Activated CD4-positive, CD25-positive, alpha-beta regulatory T cell (primary cell): ENCODE measurements at places on chromosomes 7 and 10.

- no peak for DNase-seq
Measured at GRCh38 chr7:20513341-20513740, 102.1 kb upstream of the ABCB5 start.

- DNase-seq = no peak
Measured at GRCh38 chr7:44059219-44060090, 5.9 kb downstream of the PGAM2 start.

- DNase-seq = no peak
Measured at GRCh38 chr7:87100326-87100725, 40.9 kb upstream of the ELAPOR2 start.

- no peak for DNase-seq
Measured at GRCh38 chr10:124627866-124628675, 116.1 kb downstream of the FAM53B start.

DNA sequence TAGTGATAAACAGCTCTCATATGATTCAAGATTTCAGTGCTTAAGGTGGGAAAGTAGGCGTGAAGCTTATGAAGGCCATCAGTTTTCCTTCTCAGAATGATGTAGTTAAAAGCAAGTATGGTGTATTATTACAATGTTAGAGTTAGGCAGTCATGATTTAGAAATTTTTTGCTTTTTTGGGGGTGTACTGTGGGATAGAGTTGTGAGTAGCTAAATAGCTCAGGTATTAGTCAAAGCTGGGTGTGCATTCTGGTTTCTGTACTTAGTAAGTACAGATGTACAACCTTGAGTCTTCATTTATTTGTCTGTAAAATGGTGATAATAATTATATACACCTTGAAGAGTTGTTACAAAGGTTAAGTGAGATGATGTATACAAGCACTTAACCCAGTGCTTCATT, 52.2 kb downstream of the R3HCC1L start:
- DNase-seq = no peak

- DNase-seq = no peak
Measured at GRCh38 chr10:35378541-35379210, 42.4 kb downstream of the CCNY start.

DNA sequence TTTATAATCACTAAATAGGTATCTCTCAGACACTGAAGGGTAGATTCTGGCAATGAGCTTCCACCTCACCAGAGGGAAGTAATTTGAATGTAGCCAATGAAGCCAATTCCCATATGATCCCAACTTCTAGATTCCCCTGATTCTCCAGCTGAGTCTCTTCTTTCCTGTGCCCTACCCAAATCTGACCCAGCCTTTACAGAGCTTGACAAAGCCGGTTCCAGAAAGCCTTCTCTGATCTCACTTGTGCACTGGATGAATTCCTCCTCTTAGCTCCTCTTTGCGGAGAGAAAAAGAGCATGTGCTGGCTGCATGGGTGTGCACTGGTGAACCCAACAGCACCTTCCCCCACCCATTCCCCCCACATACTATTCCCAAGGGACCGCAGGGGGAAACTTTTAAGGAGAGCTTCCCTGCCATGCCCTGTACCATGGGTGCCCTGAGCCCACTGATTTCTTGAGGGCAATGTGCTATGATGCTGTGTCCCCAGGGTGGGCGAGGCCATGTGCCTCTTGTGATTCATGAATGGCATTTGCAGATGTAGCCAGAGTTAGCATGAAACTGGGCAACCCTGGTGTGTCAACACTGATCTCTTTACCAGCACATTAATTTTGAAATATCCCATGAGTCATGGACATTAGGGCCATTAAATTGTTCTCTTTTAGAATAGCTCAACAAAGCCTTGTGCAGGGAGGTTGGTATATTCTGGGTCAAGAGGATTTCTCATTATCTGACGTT, 50.4 kb upstream of the PLEKHA1 start:
- no peak for DNase-seq

- DNase-seq = no peak
Measured at GRCh38 chr7:48161407-48162125, 9.7 kb upstream of the ABCA13 start.

DNA sequence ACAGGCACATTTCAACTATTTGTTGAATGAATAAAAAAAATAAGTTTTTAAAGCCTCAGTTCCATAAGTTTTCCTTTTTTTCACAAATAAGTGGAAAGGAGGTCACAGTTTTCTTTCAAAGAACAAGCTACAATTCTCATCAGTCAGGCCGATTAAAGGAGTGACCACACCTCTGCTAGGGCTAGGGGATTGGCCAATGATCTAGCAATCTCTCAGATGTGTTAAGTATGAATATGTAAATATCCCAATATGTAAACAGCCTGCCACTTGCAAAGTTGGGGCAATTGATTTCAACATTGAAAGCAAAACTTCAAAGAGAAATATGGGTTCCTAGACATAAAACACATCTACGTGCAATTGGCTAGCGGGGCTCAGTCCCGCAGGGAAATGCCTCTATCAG, 614.9 kb downstream of the KCNMA1 start:
- DNase-seq = no peak

DNA sequence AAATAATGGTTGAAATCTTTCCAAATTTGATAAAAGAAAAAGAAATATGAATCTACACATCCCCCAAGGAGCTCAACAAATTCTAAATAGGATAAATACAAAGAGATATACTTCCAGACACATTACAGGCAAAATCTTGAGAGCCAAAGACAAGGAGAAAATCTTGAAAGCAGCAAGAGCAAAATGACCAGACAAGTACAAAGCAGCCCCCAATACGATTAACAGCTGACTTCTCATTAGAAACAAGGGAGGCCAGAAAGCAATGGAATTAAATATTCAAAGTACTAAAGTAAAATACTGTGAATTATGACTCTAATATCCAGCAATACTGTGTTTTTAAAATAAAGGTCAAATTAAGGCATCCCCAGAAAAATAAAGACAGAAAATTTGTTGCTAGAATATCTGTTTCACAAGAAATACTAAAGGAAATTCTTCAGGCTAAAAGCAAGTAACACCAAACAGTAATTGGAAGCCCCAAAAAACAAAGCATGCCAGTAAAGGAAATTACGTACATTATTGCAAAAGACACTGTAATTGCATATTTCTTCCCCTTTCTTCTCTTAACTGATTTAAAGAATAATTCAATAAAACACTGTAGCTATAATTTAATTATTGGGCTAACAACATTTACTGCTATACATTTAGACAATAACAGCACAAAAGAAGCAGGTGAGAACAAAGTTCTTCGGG, 36.4 kb downstream of the ZNF438 start:
- DNase-seq = no peak

DNA sequence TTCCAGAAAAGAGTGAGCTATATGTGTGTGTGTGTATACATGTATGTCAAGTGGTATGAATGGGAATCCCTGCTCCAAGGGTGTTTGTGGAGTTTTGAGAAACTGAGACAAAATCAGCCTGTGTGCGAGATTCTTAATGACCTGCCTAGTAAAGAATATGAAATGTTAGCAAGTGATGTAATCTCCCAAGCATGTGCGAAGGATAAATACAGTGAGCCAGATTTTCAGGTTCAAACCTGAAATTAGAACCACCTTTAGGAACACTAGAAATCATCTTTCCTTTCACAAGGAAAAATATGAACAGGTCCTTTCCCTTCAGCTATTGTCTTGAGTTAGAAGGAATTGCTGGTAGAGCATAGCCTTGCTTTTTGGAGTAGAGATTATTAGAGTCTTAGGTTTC, 457.6 kb downstream of the LRMDA start:
- no peak for DNase-seq

DNA sequence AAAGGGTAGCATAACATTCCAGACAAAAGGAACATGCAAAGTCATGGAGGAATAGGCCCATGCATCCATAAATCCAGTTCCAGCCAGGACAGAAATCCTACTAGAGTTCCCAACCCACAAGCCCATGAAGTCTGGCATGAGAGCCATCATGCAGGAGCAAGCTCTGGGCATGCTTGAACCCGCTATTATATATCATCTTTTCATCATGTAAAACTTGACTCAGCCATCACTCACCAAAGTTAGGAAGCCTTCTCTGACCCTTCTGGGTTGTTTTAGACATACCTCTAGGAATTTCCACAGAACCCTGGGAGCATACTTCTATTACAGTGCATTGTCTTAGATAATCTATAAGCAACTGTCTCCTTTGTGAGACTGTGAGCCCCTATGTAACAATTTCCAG, 293.0 kb upstream of the NPSR1 start:
- no peak for DNase-seq

DNA sequence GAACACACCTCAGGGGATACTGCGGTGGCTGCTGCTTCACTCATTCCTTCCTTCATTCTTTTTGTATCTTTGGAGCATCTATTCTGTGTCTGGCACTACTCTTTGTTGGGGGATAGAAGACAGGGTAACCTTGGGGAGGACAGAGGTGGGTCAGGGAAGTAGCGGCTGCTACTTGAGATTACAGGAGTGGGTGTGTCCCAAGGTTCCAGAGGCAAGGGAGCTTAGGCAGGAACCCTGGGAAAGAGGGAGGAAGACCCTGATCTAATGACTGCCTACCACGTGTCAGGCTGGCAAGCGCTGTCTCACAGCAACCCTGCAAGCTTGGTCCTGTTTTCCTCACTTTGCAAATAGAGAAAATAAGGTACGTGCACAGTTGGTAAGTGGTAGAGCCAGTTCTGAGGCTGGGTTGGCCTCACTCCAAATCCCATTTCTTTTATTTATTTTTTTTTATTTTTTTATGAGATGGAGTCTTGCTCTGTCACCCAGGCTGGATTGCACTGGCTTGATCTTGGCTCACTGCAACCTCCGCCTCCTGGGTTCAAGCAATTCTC, 985.9 kb upstream of the ZNF722 start:
- DNase-seq = no peak

DNA sequence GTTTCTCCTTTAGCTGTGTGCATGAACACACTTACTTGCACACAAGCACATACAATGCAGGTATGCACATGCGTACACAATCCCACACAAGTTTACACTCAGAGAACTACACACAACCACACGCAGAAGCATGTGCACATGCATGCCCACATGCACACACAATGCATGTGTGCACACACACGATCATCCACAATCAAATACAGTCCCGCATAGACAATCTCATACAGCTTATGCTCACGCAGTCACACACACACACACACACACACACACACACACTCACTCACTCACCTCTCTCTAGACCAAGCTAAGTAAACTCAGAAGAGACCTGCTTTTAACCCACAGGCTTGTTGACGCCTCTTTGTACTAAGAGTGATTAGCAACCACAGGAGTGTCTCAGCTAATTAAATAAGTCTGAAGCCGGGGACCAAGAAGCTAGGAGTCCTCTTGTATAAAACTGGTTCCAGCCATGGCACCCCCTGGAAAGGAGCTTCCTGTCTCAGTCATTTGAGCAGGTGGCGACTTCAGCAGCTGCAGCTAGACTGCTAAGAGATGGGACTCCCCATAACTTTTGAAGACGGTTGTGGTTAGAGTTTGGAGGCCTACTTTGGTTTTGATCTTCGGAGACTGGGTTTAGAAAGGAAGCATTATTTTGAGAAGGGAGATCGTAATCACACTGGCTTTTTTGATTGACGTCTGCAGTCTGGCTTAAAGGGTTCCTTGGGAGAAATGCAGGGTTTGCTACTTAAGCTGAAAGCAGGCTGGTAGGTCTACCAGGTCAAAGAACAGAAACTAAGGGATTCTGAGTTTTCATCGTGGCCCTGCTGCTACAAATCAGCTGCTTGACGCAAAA, 82.3 kb upstream of the ADRB1 start:
- peak; percentile 31 for DNase-seq

DNA sequence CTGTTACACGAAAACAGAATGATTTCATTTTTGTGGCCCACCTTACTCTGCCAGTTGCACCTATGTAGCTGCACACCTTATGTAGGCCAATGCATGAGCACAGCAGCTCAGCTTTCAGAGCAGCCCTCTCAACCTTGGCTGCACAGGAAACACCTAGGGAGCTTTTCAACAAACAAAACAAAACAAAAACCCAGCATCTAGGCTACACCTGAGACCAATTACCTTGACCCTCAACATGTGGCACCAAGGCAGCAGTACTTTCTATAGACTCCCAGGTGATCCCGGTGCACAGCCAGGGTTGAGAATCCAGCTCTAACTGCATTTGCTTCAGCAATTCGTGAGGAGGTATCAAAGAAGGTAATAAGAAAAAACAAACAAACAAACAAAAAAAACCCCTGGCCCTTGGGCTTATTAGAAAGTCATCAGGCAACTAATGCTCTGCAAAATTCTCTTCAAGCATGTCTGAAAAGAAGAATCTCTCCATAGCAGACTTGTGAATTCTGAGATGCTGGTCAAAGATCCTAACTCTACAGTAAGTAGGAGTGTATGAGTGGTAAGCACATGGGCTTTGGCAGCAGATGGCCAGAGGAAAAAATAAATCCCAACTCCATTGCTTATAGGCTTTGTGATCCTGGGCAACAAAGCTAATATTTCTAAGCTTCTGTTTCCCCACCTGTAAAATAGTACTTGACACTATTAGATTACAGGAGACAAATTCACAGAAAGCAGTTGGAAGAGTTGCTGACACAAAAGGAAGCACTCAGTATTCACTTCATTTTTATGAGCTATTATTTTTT, 113.4 kb upstream of the NOBOX start:
- DNase-seq = no peak
